Fibroblast of skin of left biceps (primary cell): ENCODE measurements at places on chromosomes 12 and 14.

DNA sequence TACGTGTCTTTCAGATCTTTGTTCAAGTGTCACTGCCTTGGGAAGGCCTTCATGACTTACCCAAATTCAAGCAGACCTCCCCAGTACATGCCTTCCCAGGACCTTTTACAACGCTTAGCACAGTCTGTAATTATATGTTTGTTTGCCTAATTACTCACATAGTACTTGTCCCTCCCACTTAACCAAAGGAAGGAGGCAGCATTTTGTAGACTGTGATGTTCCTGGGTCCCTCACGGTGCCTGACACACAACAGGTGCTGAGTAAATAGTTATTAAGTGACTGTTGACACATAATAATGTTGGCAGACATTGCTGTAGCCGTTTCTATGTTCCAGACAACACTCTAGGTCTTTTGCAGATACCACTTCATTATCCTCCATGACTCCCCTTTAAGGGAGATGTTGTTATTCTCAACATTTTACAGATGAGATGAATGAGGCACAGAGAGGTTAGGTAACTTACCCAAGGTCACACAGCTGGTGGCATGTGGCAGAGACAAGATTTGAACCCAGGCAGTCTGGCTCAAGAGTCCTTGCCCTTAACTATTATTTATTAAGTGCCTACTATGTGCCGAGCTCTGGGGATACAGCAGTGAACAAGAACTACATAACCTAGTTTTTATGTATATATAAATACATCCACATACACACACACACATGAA lies 130.7 kb downstream of the PHETA1 start:
- DNase-seq = no peak

DNA sequence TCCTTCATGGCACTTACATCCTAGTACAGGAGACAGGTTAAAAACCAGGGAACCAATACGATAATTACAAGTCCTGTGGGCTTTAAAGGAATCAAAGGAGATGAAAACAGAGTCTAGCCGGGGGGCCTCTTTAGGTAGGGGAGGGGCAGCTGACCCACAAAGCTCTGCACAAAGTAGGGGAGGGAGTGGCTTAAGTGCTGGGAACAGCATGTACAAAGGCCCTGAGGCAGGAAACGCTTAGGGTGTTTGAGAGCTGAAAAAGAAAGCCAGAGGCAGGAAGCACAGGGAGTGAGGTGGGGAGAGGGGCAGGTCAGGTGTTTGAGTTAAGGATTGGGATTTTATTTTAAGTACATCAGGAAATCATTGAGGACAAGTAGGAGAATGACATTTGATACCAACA lies 37.7 kb downstream of the ZNF664 start:
- DNase-seq = no peak

GRCh38 chr12:15701631-15702156 lies 87.5 kb downstream of the EPS8 start:
- no peak for DNase-seq

DNA sequence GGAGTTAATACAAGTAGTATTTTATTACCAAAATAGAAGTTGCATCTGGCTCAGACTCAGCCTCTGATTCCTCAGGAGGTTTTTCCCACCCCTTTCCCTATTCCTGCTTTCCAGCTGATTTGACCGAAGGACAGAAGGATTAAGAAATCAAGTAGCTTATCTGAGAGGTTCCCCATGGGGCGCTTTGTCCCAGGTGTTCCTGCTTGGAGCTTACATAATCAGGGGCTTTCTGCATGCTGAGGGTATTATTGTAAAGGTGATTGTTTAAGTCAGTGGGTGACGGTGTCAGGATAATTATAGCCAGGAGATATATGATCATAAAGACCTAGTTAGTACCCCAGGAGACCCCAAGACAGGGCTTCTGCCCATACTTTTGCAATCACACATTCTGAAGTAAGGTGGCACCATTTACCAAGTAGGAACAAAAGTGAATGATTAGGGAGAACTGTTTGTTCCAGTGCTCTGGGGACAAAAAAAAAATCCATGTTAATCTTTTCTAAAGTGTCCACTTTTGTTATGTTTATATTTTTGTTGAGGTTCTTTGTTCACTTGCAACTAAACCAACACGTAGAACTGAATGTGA lies 921.3 kb downstream of the NRXN3 start:
- DNase-seq = no peak

- DNase-seq = no peak
These were observed 18.9 kb downstream of the PLEKHH1 start for GRCh38 chr14:67551940-67552339.

GRCh38 chr12:100672075-100672592 lies 98.7 kb downstream of the GAS2L3 start:
- DNase-seq = no peak

DNA sequence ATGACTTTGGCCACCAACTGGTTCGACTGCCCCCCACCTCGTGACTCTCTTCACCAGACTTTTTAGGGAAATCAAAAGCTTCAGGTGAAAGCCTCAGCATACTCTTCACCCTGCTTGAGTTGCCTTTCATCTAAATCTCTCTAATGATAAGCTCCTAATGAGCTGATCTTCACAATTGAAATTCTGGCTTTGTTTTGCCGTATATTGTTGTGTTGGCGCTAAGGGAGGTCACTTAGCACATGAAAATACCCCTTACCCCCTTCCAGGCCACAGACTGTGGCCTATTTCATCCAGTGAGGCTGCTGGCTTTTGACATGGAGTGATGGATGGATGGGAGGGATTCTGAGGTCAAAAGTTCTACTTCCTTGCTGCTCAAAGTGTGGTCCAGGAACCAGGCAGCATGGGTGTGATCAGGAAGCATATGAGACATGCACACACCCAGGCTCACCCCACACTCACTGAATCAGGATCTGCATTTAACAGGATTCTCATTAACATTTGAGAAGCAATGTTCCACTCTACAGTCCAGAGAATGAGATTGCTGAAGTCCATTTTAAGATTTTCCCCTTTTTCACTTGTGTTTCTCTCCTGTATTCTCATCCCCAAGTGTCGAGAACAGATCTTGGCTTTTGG lies 131.4 kb downstream of the DACT1 start:
- DNase-seq = no peak

DNA sequence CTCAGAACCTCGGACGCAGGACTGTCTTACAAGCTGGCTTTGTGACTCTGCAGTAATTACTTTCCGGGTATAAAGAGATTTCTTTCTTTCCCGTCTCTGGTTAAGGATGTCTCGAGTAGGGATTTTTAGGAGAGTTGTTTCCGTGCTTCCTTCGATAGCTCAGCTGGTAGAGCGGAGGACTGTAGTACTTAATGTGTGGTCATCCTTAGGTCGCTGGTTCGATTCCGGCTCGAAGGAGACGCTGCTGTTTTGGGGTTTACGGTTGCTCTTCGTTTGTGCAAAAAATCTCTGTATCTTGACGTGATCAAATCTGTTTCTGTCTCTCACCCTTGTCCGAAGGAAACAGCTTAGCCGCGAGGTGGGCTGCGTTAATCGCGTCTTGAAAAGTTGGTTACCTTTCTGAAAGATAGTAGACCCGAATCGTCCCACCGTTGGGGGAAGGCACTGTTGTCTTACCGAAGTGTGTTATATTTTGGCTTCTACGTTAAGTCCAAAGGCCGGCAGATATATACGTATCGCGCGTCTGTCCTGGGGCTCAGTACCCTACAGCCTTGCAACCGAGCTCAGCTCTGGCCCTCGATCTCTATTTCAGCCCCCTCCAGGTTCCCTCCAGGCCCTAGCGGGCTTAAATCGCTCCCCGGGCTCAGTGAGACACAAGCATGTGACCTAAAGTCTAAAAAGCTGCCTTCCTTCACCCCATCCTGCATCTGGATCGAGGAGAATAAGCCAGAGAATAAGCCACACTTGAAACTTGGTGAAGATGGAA lies 1.1 kb upstream of the RNASE4 start:
- DNase-seq = peak; percentile 83

DNA sequence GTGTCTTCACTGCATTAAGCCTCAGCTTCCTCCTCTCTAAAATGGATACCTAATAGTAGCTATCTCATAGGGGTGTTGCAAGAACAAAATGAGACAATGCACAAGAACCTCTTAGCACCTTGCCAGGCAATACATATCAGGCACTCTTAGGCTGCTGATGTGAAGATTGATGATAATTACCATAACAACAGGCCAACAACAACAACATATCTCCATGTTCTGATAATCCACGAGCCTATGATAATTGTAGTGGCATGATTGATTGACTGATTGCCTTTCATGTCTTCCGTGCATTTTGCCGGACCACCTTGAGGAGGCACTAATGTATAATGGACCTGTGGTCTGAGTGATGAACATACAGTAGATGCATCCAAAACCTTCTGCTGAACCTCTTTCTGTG lies 50.7 kb upstream of the WSCD2 start:
- DNase-seq = no peak

- no peak for DNase-seq
These were observed 1.4 kb upstream of the APOBEC1 start for GRCh38 chr12:7667125-7667524.

GRCh38 chr12:67019070-67019469 lies 250.1 kb upstream of the CAND1 start:
- no peak for DNase-seq

DNA sequence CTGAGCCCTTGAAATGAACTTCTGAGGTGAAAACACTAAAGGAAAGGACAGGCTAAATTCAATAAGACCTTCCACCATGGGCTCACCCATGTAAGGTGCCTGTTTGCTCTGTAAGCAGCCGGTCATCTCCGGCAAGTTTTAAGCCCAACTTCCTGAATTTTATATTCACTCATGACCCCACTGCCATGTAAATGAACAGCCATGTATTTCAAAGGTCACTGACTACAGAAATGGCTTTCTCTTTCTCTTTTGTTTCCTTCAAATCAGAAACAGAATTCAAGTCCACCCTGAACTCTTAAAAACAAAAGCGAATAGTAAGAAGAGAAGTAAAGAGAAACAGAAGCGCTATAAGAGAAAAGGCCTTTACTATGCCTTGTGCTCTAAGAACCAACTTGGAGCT lies 61.7 kb upstream of the OVCH1 start:
- no peak for DNase-seq

DNA sequence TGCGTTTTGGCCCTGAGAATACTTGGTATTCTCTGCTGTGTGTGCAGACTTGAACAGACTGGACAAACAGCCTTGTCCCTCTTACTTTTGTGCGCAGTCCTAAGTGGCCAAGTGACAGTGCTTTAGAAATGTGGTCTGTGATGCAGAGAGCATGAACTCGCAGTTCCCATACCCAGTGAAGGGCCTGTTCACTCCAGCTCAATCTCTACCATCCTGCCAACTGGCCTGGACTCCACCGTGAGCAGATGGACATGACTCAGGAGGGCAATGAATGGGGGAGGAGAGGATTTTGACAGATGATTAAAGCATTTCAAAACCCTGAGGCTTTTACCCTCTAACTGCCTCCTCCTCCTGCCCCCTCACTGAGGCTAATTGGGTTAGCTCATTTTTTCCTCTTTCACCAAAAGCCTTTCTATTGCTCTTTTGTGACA lies 62.5 kb upstream of the PYGL start:
- DNase-seq = peak; percentile 6

DNA sequence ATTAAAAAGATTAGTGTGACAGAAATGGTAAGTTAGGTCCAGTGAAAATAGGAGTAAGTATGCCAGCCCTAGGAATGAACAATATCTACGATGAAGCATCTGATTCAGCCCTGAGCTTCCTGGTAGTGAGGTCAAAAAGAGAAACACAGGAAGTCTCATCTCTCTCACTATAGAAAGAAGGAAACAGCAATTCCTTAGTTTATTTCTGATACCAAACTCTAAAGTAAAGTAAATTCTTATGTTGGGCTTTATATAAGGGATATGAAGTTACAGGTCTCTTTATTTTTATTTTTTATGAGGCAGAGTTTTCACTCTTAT lies 76.7 kb upstream of the RFLNA start:
- no peak for DNase-seq

DNA sequence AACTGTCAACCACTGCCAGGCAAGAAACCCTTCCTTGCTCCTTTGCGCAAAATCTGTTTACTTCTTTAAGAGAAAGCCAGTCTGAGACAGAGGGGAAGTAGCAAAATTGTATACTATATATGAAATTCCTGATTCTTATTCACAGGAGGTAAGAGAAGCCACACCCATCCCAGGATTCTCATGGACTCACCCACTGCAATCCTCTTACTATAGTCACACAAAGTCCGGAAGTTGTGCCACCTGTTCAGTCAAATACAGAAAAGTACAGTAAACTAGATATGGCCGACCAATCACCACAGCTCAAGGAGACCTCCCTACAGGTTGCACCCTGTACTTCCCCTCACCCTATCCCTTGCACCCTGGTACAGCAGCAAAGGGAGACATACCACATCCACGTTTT lies 2.9 kb downstream of the PRMT5 start:
- DNase-seq = no peak

DNA sequence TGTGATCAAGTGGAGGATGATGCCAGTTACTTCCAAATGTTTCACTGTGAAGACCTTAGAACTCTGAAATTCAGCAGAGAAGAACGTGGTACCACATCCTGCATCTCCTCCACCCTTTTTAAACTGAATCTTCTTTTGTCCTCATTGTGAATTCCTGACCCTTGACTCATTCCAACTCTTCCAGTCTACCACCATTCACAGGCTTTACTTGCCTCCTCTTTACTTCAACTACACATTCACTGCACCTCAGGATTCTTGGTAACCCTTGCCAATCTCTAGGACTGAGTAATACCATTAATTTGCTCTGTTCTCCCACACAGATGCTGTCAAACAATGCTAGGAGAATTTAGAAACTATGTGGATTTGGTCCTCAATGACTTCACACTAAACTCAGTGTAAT lies 37.3 kb downstream of the PPP1R12A start:
- peak; percentile 92 for DNase-seq

- no peak for DNase-seq
These were observed 29.3 kb upstream of the EAPP start for GRCh38 chr14:34568803-34569202.

DNA sequence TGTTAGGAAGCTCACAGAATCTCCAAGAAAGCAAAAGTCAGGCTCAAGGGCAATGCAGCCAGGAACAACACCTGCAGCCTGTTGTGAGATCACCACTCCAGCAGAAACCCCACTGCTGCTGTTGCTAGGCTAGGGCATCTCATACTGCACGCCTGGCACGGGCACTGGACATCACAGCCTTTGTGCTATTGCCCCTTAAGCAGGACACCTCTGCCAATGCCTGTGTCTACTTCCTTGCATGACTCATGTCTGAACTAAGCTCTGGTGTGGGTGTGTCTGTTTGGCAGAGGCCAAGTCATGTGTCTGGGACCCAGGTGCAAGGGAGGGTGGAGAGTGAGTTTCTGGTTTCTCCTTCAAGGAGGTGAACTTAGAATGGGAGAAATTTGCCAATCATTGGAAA lies 10.0 kb upstream of the DDX47 start:
- no peak for DNase-seq

DNA sequence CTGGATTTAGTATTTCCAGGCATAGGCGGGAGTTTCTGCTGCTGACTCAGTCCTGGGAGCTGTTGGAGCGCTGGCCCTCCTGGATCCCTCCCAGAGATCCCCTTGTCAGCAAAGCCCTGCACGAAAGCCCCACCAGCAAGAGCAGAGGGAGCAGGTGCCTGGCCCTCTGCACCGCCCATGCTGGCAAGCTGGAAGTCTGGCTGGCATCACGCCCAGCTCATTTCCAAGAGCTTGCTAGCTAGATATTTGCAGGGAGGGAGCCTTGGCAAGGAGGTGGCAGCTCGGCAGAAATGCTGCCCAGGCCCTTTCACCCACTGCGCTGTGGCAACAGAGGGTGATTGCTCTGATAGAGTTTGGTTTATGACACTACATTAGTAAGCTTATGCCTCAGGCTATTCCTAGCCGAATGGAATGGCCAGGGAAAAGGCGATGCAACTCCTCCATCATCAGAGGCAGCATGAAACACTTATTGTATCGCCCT lies 193.9 kb downstream of the EMP1 start:
- DNase-seq = no peak

GRCh38 chr14:105376521-105377440 lies 21.6 kb upstream of the TEX22 start:
- no peak for DNase-seq

GRCh38 chr12:6644257-6644596 lies 3.0 kb downstream of the ACRBP start:
- DNase-seq = no peak
